ENCODE measurements at places on chromosomes 3 and 15.

DNA sequence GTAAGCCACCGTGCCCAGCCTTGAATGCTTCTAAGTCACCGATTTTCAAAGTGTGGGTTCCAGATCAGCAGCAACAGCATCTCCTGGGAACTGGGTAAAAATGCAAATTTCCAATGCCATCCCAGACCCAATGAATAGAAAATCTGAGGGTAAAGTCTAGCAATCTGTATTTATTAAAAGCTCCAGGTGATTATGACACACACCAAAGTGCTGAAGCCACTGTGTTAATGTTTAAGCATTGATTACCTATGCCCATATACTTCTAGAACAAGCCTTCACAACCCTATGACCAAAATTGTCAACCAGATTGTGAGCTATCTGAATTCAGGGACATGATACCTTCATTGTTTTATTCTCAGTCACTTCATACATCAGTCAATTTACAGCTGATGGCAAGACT lies 86.5 kb downstream of the LRRFIP2 start:
- DNase-seq, result no peak

- DNase-seq, result no peak
These were observed 1.0 kb downstream of the TSC22D2 start for GRCh38 chr3:150409125-150409511.

- no peak for DNase-seq
These were observed 392.7 kb downstream of the EFHB start for GRCh38 chr3:19541284-19541683.

- DNase-seq, result no peak
These were observed 2.8 kb upstream of the RIOX2 start for GRCh38 chr3:97974996-97975395.

DNA sequence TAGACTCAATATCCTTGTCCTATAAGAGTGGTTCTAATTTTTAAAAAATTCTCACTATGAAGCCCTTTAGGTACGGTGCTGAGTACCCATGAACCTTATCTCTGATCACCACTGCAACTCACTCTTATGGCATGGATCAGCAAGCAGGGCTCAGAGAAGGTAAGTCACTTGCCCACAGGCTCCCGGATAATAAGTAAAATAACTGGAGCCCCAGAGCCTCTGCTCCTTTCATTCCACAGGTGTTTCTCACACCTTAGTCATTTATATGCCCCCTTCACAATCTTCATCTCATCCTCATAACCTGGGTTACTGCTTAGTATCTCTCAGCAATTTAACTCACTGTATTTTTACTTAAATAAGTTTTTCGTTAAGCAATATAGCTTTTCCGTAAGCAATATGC lies 28.4 kb upstream of the AKAP13 start:
- no peak for DNase-seq

DNA sequence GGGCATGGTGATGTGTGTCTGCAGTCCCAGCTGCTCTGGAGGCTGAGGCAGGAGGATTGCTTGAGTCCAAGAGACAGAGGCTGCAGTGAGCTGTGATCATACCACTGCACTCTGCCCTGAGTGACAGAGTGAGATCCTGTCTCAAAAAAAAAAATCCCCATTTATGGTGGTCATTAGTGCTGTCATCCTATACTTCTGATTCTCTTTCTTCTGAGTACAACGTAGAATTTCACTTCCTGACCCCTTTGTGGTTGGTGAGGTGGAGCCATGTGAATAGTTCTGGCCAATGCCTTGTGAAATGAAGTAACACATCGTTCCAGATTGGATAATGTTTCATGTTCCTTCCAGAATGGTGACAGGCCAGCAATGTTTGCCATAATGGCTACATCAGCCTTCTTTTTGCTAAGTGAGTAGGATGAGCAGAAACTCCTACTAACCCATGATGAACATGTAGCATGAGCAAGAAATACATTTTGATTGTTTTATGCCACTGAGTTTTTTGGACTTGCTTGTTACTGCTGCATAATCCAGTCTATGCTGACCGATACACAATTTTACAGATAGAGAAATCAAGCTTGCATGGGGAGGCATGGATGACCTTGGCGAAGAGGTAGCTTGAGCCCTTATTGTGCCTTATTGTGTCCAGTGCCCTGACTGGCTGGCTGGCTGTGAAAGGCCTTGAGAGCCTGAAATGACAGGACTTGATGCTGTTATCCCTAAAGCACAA lies 30.9 kb upstream of the TLE3 start:
- no peak for DNase-seq

GRCh38 chr3:126684218-126684751 lies 19.8 kb upstream of the CHCHD6 start:
- DNase-seq, result no peak

DNA sequence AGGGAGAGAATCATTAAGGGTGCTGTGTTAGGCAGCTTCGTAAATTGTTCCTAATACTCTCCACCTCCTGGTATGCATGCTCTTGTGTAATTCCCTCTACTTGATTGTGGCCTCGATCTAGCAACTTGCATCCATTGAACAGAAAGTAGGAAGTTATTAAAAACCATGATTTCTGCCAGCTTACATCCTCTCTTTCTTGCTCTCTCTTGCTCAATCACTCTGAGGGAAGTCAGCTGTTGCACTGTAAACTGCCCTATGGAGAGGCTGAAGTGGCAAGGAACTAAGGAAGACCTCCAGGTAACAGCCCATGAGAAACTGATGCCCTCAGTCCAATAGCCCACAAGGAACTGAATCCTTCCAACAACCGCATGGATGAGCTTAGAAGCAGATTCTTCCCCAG lies 92.6 kb downstream of the ERC2 start:
- no peak for DNase-seq

DNA sequence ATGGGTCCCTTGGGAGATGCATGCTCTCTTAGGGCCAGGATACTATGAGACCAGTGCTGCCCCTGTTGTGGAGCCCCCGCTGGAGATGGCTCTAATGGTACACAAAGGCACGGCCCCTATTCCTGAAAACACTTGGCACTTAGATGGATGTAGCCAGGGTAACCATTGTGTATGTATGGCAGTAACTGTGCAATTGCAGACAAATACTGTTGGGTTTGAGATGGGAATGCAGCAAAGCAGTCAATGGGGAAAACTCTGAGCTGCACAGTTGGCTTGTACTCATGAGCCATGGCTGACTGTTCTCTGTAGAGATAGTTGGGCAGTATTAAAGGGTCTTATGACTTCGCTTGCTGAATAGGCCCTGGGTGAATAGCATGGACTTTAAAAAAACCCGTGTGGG lies 67.9 kb upstream of the NPAP1 start:
- no peak for DNase-seq

DNA sequence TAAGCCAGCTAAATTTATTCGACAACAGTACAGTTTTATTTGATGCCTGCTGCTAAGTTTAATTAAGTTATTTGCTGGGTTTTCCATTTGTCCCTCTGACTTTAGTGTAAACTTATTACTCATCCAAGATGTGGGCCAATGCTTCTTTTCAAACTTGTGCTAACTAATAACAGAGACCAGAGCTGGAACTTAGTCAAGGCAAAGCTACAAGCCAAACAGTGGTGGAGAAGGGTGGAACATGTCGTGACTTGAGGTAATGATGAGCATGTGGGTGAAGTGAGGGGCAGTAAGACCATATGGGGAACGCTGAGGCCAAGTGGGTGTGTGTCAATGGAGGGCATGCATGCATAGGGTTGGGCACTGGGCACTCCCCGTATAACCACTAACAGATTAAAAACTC lies 63.9 kb downstream of the NMD3 start:
- DNase-seq, result no peak

DNA sequence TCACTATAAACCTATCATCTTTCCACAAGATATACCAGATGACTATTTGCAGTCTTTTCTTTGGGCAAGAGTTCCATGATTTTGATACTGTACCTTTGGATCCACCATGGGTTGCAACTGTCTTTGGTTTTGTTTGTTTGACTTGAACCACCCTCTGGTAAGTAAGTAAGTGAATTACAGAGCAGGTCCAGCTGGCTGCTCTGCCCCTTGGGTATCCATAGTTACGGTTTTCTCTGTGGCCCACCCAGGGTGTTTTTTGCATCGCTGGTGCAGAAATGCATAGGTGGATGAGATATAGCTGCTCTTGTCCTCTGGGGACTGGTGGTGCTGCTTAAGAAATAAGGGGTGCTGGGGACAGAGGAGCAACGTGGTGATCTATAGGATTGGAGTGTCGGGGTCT lies 33.8 kb downstream of the CHDH start:
- no peak for DNase-seq

DNA sequence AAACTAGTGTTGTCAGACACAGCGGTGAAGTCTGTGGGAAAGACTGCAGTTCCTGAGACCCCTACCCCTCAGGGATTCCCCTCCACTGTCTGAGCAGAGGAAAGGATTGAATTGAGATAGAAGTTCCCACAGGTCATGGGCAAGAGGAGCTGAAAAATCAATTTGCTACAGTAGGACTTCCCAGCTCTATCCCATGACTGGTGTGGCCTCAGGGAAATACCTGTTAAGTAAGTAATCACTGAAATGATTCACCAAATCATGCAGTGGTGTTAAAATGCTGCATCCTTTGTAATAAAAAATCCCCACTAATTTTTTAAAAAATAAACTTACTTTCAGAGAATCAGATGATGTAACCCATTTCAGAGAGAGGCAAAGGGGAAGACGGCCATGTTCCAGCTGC lies 45.0 kb upstream of the SPRED1 start:
- no peak for DNase-seq
